Activated CD4-positive, alpha-beta T cell treated with anti-CD3 and anti-CD28 coated beads, Interleukin-2, amount 50 U/mL, for 24 hours (primary cell): ENCODE measurements at places on chromosomes 1 and 21.

GRCh38 chr1:91768786-91769725 is 116.9 kb downstream of the TGFBR3 start:
- DNase-seq: no peak

DNA sequence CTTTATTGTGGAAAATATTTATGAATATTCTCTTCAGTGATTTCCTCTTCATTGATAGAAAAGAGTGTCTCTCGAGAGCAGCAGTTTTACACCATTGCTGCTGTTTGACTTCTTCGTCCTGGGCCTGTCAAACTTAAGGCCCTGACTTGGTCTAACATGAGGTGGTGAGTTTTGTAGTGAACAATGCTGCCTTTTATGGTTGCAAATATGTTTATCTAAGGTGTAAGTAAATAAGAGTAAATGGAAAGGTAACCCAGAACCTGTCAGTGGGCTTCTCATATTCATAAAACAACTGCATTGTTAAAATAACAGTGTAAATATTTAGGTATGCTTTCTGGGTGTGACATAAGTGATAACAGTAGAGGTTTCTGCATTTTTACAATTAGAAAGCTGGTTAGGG is 62.8 kb upstream of the SCCPDH start:
- DNase-seq: no peak

DNA sequence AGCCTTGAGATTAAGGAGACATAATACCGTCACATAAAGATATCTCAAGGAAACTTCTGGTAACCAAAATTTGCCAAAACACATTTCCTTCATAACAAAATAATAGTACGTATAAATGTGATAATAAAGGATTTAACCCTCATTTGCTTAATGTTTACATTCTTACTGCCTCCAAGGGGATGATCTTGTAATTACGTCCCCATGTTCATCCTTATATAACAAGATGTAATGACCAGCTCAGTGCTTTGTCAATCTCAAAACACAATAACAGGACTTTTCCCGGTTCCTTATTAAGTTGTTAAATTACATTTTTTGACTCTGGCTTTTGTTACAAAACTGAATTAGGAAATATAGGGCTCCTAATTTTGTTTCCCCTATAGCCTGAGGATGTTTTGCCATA is 41.3 kb upstream of the UHMK1 start:
- DNase-seq: no peak

DNA sequence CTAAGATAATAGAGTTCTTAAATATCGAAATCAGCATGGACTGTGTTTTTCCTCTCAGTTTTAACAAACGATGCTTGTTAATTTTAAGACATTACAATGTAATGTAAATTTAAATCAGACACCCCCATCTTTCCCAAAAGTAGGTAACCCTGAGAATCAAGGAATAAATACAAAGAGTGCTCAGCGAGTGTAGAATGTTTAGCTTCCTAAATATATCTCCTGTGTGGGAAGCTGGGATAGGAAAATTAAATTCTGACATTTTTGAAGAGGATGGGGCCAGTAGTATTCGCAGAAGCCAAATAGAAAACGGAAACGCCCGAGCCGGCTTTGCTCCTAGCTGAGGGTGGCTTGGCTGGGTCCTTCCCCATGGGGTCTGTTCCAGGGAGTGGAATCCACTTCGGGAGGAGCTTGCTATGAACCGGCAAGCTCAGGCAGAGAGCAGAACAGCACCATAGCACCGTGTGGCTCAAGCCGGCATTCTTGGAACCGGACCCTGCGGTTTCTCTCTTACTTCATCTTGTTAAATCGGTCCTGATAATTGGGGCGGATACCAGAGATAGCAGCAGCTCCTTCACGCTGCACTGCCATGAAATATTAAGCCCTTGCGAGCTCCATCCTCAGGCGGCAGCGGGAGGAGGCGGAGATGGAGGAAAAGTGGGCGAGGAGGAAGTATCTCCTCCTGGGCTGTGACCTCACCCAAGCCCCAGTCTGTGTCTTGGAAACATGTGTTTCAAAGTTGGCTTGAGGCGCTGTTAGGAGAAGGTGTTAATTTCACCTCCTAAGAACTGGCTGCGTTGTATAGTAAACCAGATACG is 24.9 kb downstream of the MAP3K7CL start:
- DNase-seq: no peak

GRCh38 chr1:64956010-64956640 is 10.2 kb downstream of the JAK1 start:
- DNase-seq: no peak

GRCh38 chr1:206716159-206716869 is 31.6 kb downstream of the MAPKAPK2 start:
- no peak for DNase-seq

DNA sequence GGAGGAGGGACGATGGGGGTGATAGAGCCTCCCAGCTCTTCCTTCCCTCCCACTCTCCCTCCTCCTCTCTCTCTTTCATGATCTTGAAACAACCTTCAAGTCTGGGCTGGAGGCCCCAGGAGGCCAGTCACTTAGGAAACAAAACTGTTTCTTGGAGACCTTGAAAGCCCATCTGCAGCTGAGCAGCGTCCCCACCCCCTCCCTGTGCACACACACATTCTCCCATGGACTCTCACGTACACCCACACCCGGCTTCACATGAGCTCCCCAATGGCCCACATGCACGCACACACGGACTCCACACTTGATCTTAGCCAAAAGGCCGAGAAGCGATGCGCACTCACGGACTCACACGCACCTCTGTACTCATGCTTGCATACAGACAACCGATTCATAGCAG is 3.2 kb upstream of the ATP1A2 start:
- no peak for DNase-seq

GRCh38 chr1:4083231-4084047 is 183.4 kb upstream of the C1orf174 start:
- no peak for DNase-seq

DNA sequence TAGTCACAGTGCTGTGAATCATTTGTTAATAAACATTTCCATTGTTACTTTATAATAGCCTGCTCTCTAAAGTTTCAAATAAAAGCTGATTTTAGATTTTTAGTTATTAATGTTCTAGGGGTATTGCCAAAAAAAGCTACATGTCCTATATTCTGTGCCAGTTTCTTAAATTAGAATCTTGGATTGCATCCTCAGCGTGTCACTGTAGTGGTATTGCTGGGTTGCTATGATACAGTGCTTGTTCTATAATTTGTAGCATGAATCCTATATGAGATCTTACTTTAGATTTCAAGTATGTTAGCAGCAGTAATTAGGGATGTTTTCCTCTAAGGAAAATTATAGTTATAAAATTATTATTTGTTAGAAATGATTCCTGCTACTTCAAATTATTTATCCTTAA is 16.4 kb downstream of the PPP2R5A start:
- no peak for DNase-seq

- no peak for DNase-seq
Measured at GRCh38 chr1:170510163-170510562, 21.8 kb upstream of the GORAB start.

- no peak for DNase-seq
Measured at GRCh38 chr21:46157396-46157986, 2.1 kb upstream of the FTCD start.

DNA sequence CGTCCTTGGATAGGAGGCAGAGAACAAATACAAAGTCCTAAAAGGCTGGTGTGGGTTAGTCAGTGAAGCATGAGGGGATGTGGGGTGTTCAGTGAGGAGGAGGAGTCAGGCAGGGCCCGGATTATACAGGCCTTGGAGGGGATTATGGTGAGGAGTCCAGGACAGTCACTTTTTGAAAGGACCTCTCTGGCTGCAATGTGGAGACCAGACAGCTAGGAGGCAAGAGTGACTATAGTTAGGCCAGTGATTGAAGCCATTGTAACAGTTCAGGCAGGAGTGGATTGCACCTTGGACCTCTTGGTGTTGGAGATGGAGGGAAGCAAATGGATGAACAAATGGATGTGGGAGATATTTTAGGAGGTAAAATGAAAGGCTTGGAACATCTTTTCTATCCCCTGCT is 115.8 kb downstream of the C1orf94 start:
- DNase-seq: no peak

GRCh38 chr1:119260506-119260905 is 108.1 kb upstream of the HAO2 start:
- no peak for DNase-seq

GRCh38 chr21:16509476-16509875 is 779.7 kb downstream of the USP25 start:
- no peak for DNase-seq

- no peak for DNase-seq
Measured at GRCh38 chr1:211092955-211093354, 41.0 kb downstream of the KCNH1 start.

DNA sequence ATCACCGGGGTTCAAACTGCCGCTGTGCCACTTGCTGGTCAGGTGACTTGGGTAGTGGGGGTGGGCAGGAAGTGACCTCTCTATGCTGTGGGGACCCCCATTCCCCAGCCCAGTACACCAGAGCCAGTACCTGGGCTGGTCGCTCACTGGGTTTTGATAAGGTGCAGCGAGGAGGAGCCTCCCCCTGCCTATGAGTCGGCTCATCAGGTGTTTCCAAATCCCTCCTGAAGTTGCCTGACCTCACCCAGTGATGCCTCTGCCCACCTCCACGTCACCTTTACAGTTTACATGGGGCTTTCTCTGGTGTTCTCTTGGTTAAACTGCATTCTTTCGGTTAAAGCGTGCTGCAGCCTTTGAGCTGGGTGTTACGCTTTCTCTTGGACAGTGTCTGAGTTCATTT is 58.2 kb downstream of the ARHGEF10L start:
- no peak for DNase-seq

GRCh38 chr1:207017615-207018559 is 14.7 kb downstream of the C1orf116 start:
- DNase-seq: no peak

- DNase-seq: no peak
Measured at GRCh38 chr1:172373864-172374263, 46.6 kb upstream of the C1orf105 start.

GRCh38 chr1:228917755-228918154 is 182.5 kb downstream of the RHOU start:
- DNase-seq: no peak

DNA sequence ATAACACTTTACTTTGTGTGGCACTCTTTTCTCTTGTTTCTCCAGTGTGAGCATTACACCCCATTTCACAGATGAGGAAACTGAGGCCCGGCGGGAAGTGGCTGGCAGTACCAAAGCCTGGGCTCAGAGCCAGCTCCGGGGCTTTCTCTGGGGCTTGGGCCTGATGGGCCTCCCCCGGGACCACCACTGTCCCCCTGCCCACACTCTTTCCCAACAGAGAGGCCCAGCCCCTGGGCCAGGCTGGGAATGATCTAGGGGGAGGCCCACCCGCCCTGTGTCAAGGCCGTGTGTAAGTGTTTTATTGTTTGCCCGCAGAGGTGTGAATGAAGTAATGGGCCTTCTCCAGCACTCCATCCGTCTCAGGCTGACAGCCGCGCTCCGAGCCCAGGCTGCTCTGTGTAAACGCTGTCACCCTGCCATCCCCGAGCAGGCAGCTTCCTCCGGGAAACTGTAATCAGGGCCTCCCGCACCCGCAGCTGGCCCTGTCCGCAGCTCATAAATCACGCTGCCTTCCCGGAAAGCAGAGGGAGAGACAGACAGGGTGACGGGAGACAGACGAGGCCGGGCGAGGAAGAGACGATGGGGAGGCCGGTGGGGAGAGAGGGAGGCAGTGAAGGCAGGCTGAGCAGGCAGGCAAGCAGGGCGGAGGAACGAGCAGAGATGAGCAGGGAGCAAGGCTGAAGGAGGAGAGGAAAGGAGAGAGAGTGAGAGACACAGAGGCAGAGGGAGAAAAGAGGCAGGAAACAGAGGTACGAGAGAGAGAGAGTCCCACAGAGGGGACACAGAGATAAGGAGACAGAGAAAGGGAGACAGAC is 109.7 kb upstream of the ZBTB40 start:
- no peak for DNase-seq

- DNase-seq: no peak
Measured at GRCh38 chr1:110059133-110059863, 11.2 kb downstream of the ALX3 start.

DNA sequence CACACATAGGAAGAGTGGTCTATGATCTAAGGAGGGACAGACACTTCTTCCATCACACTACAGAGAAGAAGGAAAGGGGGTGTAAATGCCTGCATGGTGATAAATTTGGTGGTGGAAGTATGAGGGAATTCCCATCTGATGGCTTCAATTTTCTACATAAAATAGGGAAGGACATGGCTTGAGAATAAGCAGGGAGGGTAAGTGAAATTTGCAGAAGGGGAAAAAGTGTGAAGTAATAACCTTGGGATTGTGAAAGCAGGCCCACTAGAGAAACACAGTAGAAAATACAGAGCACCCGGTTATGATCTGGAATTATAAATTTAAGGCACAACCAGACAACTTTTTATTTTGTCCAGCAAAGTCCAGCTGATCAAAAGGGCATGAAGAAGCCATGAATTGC is 22.7 kb upstream of the HIVEP3 start:
- DNase-seq: no peak

GRCh38 chr1:85494904-85495266 is 29.9 kb upstream of the DDAH1 start:
- DNase-seq: no peak

DNA sequence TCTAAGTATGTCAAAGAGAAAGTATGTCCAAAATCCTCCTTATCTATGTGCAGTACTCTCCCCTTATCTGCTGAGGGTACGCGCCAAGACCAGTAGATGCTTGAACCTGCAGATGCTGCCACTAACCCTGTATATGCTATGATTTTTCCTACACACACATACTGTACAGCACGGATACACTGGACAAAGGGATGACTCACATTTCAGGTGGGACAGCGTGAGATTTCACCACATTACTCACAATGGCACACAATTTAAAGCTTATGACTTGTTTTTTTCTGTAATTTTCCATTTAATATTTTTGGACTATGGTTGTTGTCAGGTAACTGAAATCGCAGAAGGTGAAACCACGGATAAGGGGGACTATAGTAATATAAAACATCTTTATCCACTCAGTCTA is 4.1 kb downstream of the ORC1 start:
- DNase-seq: no peak

GRCh38 chr1:47834326-47834725 is 162.9 kb downstream of the TRABD2B start:
- no peak for DNase-seq

DNA sequence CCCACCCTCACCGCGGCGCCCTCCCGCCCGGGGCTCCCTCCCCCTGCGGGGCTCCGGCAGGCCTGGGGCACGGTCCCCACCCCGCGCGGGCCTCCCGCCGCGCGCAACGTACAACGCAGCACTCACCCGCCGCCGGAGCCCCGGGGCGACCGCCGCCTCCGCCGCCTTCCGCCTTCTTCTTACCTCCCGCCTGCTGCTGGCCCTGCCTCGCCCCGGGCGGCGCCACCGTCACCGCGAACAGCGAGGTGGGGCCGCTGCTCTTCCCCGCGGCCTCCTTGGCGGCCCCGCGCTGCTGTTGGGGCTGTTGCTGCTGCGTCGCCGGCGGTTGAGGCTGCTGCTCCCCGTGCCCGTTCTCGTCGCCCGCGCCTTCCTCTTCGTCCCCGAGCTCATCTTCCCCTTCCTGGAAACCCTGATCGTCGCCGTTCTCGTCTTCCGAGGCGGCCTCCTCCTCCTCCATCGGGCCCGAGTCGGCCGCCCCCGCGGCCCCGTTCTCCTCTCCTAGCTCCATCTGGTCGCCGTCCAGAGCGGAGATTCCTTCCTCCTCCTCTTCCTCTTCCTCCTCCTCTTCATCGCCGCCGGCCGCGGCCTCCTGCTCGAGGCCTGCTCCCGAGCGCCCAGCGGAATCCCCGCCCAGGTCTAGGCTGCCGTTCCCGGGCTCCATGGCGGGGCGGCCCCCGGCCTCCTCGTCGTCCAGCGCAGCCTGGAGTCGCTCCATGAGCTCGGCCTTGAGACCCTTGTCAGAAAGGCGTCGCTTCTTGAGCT is 671 bp downstream of the HNRNPU start:
- peak; percentile 25 for DNase-seq
